ENCODE measurements at places on chromosomes 4 and X. TPM values are rescaled to one million over a fixed set of nuclear protein-coding genes. Genes with fewer than 3 reads are reported as not detected.

DNA sequence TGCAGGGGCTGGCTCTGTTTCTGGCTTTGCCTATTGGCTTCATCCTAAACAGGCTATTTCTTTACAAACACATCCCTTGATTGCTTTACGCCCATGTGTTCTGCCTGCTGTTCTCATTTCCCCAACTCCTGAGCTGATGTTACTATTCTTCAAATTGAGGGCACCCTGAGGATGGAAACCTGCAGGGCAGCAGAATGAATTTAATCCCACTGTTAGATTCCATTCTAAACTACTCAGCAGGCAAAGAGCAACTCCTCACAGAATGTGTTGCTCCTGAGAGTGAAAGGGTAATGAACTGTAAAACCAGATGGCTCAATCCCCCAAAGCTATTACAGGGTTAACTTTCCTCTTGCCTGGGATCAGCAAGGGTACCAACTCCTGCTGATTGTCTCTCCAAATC, 75.7 kb downstream of the ANKRD50 start:
- H3K4me3 ChIP-seq, result no peak overlapping the region
- no peaks in the 10 kb centered on the region for H3K27me3 ChIP-seq
- no peak overlapping the region for H3K27ac ChIP-seq
- H3K36me3 ChIP-seq, result no peaks in the 10 kb centered on the region
- H3K4me1 ChIP-seq, result no peaks in the 10 kb centered on the region

DNA sequence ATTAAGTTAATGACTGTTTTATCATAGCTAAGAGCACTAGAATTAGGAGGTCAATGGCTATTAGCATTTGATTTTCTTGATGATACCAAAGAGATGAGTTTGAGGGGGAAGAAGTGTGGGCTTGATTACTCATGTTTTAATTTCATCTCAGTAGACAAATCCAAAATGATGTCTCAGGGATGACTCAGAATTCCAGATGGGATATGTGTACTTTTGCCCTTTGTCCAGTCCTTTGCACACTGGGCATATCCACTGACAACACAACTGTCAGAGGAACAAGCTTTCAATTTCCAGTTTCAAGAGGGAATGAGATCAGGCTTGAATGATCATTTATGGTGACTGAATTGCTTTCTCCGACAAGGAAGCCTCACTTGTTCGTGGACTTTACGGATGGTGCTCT, 325.3 kb upstream of the FTHL17 start:
- no peaks in the 10 kb centered on the region for H3K36me3 ChIP-seq
- DNase-seq, result no peak
- no peaks in the 10 kb centered on the region for H3K4me1 ChIP-seq
- no peak overlapping the region for H3K4me3 ChIP-seq

DNA sequence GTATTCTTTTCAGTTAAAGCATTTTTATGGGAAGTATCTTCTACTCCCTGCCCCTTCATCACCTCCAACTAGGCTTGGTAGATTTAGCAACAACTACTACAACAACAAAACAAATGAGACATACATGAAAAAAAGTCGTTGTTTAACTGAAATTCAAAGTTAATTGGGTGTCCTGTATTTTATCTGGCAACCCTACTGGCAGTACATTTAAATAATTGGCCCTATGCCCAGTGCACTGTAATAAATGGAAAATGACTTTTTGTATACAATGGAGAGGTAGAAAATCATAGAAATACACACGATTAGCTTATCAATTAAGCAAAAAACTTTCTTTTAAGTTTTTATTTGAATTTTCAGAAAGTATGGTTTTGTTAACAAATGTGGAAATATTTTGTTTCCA, 21.4 kb upstream of the CLGN start:
- H3K27ac ChIP-seq, result no peak overlapping the region
- DNase-seq, result no peak
- H3K27me3 ChIP-seq, result no peaks in the 10 kb centered on the region
- no peak overlapping the region for H3K4me3 ChIP-seq
- no peaks in the 10 kb centered on the region for H3K4me1 ChIP-seq

The NUP62CL gene
- not detected for total RNA-seq

DNA sequence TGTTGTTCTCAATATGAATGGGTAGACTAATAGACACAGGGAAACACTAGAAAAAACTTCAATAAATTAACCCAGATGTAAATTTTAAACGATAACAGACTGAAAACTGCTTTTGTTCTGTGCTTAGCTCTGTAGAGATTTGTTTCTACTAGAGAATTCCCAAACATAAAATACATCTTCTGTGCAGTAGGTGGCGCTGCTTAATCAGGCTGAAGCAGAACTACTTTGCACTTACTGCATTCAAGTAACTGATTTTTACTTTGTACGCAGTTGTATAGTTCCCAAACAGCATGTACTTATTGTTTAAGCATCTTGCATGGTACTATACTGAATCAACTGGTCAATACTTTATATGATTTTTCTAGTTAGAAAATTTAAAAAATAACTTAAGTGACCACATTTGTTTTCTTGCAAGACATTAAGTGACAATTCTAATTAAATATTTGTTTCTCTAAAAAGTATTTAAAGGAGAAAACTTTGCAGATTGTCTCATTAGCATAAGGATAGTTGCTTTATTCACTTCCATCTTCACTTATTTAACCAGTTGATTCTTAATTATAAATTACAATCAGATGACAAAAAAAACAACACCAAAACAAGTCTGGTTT, 490.6 kb downstream of the IL15 start:
- peaks cover 41% of the 10 kb centered on the region for H3K4me1 ChIP-seq
- H3K27me3 ChIP-seq, result no peaks in the 10 kb centered on the region
- DNase-seq, result no peak
- no peaks in the 10 kb centered on the region for H3K36me3 ChIP-seq
- no peak overlapping the region for H3K27ac ChIP-seq

DNA sequence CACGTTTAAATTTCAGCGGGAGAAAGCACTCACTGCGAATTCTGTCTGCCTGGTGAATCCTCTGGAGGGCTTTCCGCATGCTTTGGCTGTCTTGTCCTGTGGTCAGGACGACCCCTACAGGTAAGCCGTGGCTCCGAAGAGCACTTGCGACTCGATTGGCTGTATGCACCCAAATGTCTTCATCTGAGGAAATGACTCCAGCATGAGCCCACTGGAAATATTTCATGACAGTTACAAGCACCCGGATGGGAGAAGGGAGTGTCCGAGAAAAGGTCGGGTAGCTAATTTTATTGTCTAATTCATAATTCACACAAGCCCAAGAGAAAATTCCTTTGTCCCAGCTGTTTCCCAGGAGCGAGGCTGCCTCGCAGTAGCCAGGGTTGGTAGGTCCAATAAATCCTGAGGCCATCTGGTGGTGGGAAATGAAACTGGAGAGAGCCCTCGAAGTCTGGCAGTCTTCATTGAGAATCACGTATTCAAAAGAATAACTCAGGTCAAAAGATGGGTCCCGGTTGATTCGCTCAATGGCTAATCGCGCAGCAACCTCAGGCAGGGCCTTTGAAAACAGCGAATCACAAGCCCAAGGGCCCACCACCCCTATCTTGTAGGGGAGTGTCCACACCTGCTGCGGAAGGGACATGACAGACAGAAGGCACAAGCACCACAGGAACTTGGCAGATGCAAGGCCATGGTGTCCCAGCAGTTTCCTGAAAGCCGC, 6.6 kb downstream of the GUCY2F start:
- DNase-seq, result no peak
- peak overlapping the region; percentile 56 for H3K4me3 ChIP-seq
- no peak overlapping the region for H3K27ac ChIP-seq
- H3K27me3 ChIP-seq, result no peaks in the 10 kb centered on the region

DNA sequence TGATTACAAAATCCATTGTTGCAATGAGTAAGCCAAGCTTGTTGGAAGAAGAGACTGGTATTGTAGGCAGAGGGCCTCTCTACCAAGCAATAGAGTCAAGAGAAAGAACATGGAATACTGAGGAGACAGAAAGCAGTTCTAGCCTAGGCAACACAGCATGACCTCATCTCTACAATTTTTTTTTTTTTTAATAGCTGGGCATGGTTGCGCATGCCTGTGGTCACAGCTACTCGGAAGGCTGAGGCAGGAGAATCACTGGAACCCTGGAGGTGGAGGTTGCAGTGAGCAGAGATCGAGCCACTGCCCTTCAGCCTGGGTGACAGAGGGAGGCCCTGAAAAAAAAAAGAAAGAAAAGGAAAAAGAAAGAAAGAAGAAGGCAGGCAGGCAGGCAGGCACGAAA, 11.7 kb upstream of the ZBTB33 start:
- no peaks in the 10 kb centered on the region for H3K27me3 ChIP-seq
- no peak for DNase-seq
- H3K4me3 ChIP-seq, result no peak overlapping the region
- H3K4me1 ChIP-seq, result peaks cover 8% of the 10 kb centered on the region
- no peaks in the 10 kb centered on the region for H3K36me3 ChIP-seq
- H3K27ac ChIP-seq, result no peak overlapping the region

- H3K27me3 ChIP-seq, result no peaks in the 10 kb centered on the region
- DNase-seq, result no peak
- no peak overlapping the region for H3K4me3 ChIP-seq
- H3K36me3 ChIP-seq, result no peaks in the 10 kb centered on the region
Measured at GRCh38 chr4:81930506-81931238, 443.1 kb downstream of the HNRNPD start.

DNA sequence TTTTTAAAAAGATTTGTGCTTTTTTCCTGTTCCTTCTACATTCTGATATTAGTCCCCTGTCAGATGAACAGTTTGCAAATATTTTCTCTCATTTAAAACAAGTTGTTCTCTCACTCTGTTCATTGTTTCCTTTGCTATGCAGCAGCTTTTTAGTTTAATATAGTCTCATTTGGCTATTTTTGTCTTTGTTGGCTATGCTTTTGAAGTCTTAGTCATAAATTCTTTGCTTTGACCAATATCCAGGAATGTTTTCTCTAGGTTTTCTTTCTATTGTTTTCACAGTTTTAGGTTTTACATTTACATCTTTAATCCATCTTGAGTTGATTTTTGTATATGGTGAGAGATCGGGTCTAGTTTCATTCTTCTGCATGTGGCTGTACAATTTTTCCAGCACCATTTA, 136.8 kb downstream of the TET2 start:
- peaks cover 12% of the 10 kb centered on the region for H3K4me1 ChIP-seq
- DNase-seq, result no peak
- H3K27me3 ChIP-seq, result no peaks in the 10 kb centered on the region
- H3K4me3 ChIP-seq, result no peak overlapping the region

Data from thoracic aorta (tissue), 2 donors.